ENCODE measurements at places on chromosomes 7 and 10. TPM values are rescaled to one million over a fixed set of nuclear protein-coding genes. Genes with fewer than 3 reads are reported as not detected.

The HOXA7 gene
- total RNA-seq, result 2.2 TPM

The GPC2 gene
- total RNA-seq, result 0.43 TPM

The CUBN gene
- total RNA-seq, result 0.86 TPM

The PSD gene
- 1.6 TPM for total RNA-seq

The PLA2G12B gene
- not detected for total RNA-seq

The HMX2 gene
- not detected for total RNA-seq

The MCM7 gene
- total RNA-seq, result 73.8 TPM

The KIF11 gene
- total RNA-seq, result 11.9 TPM

The RNF32 gene
- 0.43 TPM for total RNA-seq

The LMOD2 gene
- not detected for total RNA-seq

The COBL gene
- not detected for total RNA-seq

The EBLN1 gene
- total RNA-seq, result not detected

The DTX2 gene
- total RNA-seq, result 5.2 TPM

The GNAI1 gene
- total RNA-seq, result 56.0 TPM

The DKK1 gene
- total RNA-seq, result 84.4 TPM

The WEE2 gene
- total RNA-seq, result 0.32 TPM

The XRCC2 gene
- 3.5 TPM for total RNA-seq

The ZNF467 gene
- 1.3 TPM for total RNA-seq

The CHAT gene
- not detected for total RNA-seq

The RFC2 gene
- total RNA-seq, result 18.4 TPM

The AKR1B1 gene
- total RNA-seq, result 102 TPM

The HECW1 gene
- total RNA-seq, result 1.7 TPM

The TAS2R40 gene
- total RNA-seq, result not detected

The NPC1L1 gene
- total RNA-seq, result not detected

The CCL24 gene
- not detected for total RNA-seq

The ACHE gene
- total RNA-seq, result not detected

The LRCH4 gene
- 31.9 TPM for total RNA-seq

The C10orf67 gene
- under 0.01 TPM for total RNA-seq

The ACTA2 gene
- total RNA-seq, result 2,598 TPM
